ENCODE measurements at places on chromosomes 12 and 14.

- DNase-seq, result no peak
Observed at GRCh38 chr12:31594681-31595080, 3.7 kb upstream of the DENND5B start.

GRCh38 chr14:104344818-104345620, 206.6 kb downstream of the KIF26A start:
- DNase-seq, result no peak

GRCh38 chr12:48973531-48973930, 2.0 kb upstream of the WNT10B start:
- DNase-seq, result no peak

GRCh38 chr12:107263980-107264379, 170.6 kb upstream of the CRY1 start:
- DNase-seq, result no peak

DNA sequence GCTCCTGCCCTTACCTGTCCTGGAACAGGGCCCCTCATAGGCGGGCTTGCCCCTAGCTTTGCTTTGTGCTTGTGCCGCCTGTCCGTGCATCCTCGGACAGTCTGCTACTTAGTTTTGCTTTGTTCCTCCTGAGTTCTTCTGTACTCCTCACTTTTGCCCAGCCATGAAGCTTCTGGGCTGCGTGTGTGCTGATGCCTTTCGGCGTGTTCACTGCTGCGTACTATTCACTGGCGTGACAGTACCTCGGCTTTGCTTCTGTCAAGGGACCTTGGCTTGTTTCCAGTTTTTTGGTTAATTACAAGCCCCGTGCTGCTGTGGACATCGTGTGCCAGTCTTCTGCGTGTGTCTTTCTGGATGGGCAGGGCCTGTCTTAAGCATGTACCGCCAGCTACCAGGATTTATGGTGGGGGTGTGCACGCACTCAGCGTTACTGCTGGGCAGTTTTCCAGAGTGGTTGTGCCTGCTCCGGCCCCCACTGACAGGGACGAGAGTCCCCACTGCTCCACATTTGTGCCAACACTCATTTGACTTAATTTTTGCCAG, 2.5 kb downstream of the PACS2 start:
- DNase-seq, result no peak

GRCh38 chr12:8108808-8109398, 14.5 kb upstream of the CLEC4A start:
- peak; percentile 30 for DNase-seq

DNA sequence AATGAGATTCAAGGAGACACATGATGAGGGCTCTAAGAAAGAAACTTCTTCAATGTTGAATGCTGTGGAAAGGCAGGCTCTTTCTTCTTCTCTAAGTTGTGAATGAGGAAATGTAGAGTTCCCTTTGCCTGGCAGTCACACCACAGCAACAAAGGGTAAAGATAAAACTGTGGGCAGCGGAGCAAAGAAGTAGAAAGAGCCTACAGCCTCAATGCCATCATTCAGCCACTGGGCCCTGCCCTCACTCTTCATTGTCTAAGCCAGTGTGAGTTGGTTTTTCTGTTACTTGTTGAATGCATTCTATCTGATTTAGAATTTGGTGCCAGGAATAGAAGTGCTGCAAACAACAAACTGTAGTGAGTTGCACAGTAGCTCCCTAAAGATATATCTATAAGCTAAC, 12.2 kb downstream of the SDR9C7 start:
- no peak for DNase-seq

DNA sequence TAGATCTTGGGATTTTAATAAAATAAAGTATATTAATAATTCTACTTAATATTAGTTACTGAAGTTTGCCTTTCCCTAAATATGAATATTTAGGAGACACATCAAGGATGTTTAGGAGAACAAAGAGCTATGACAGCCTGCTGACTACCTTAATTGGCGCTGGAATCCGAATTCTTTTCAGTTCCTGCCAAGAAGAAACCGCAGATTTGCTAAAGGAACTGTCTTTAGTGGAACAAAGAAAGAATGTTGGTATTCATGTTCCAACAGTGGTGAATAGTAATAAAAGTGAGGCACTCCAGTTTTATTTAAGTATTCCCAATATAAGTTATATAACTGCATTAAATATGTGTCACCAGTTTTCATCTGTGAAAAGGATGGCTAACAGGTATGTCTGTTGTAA, 54.5 kb downstream of the MIS18BP1 start:
- DNase-seq, result no peak

GRCh38 chr12:87782838-87783237, 246.4 kb downstream of the C12orf50 start:
- no peak for DNase-seq

GRCh38 chr14:33560718-33561431, 390.0 kb downstream of the EGLN3 start:
- DNase-seq, result no peak

- peak; percentile 11 for DNase-seq
Observed at GRCh38 chr12:87467936-87468335, 561.3 kb downstream of the C12orf50 start.
